ENCODE measurements at places on chromosomes 1 and 21. TPM values are rescaled to one million over a fixed set of nuclear protein-coding genes. Genes with fewer than 3 reads are reported as not detected.

DNA sequence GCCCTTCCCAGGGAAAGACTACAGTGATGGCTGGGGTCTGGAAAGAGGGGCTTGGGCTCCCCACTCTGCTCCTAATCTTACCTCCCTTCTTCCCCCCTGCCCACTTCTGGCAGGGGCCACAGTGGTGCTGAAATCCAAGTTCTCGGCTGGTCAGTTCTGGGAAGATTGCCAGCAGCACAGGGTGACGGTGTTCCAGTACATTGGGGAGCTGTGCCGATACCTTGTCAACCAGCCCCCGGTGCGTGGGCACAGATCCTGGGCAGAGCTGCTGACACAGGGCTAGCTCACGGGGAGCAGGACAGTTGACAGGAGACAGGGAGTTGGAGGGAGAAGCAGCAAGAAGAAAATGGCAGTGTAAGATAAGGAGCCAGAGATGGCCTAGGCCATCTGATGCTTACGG lies 2.4 kb downstream of the SLC27A3 start:
- no peak overlapping the region for H3K27ac ChIP-seq
- H3K36me3 ChIP-seq = 0 out of 2 replicates have a peak, but pooled peaks cover 4% of the 10 kb centered on the region
- H3K4me1 ChIP-seq = peaks cover 17% of the 10 kb centered on the region
- no peak overlapping the region for H3K4me3 ChIP-seq
- peaks cover 8% of the 10 kb centered on the region for H3K27me3 ChIP-seq

WNT3A gene
- not detected for total RNA-seq

DNA sequence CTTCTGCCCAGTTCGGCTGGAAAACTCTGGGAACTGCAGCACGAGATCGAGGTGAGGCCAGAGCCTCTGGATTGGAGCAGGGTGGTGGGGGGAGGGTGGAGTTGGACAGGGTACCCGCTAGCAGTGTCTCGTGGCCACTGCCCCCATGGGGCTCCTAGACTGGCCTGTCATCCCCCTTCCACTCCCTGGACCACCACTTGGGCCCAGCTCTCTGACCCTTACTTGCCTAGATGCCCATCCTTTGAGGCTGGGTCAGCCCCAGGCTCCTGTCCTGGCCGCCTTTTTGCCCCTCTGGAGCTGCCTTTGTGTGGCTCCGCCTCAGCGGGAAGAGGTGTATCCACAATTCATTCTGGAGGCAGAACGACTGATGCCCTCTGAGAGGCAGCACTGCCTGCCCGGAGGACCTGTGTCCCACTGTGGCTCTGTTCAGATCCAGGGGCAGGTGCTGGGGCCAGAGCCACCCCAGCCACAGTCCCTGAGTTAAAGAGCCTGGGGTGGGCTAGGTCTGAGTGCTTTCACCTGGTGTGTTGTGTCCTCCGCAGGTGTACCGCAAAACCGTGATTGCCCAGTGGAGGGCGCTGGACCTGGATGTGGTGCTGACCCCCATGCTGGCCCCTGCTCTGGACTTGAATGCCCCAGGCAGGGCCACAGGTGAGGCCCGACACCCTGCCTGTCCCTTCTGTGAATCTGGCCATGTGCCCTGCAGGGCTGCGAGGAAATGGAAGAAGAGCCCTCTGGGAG lies 17.7 kb downstream of the FAAH start:
- no peak overlapping the region for H3K27ac ChIP-seq
- peaks cover 34% of the 10 kb centered on the region for H3K27me3 ChIP-seq

GRCh38 chr1:29900712-29901111 lies 664.4 kb downstream of the PTPRU start:
- no peak for DNase-seq
- no peaks in the 10 kb centered on the region for H3K36me3 ChIP-seq
- H3K4me1 ChIP-seq = no peaks in the 10 kb centered on the region
- H3K4me3 ChIP-seq = no peak overlapping the region
- peaks cover 15% of the 10 kb centered on the region for H3K27me3 ChIP-seq
- no peak overlapping the region for H3K27ac ChIP-seq

GRCh38 chr1:160219062-160219929 lies 14.1 kb downstream of the PEA15 start:
- no peaks in the 10 kb centered on the region for H3K27me3 ChIP-seq
- peaks cover 60% of the 10 kb centered on the region for H3K4me1 ChIP-seq
- no peak overlapping the region for H3K4me3 ChIP-seq
- H3K36me3 ChIP-seq = peaks cover 33% of the 10 kb centered on the region

DNA sequence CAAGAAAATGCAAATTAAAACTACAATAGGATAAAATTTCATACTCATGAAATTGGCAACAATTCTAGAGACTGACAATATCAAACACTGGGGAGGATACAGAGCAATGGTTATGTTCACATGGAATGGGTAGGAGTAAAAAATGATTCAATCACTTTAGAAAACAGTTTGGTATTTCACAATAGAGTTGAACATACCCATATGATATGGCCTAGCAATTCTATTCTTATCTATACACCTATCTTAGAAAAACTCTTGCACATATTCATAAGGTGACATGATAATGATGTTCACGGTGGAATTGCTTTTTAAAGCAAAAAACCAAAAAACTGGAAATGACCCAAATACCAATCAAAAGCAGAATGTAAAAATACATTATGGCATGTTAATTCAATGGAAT lies 28.7 kb downstream of the PHC2 start:
- peaks cover 27% of the 10 kb centered on the region for H3K36me3 ChIP-seq
- DNase-seq = no peak
- H3K4me1 ChIP-seq = peaks cover 23% of the 10 kb centered on the region
- no peak overlapping the region for H3K27ac ChIP-seq
- no peaks in the 10 kb centered on the region for H3K27me3 ChIP-seq
- no peak overlapping the region for H3K4me3 ChIP-seq

DNA sequence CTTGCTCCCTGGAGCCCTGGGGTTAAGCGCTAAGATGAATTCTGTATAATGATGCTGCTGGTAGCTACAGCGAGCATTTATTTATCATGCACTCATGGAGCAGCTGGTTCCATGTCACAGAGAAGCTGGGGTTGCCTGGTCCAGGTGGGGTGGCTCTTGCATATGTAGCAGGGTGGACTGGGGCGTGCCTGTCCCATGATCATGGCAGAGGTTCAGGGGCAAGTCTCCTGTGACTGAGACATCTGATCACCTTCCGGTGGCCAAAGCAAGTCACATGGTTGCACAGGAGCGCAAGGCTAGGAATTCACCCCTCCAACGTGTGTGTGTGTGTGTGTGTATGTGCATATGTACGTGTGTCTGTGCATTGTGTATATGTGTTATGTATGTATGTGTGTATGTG lies 15.6 kb upstream of the KCNAB2 start:
- H3K36me3 ChIP-seq = no peaks in the 10 kb centered on the region
- no peak for DNase-seq
- no peak overlapping the region for H3K27ac ChIP-seq
- H3K4me1 ChIP-seq = peaks cover 17% of the 10 kb centered on the region
- no peak overlapping the region for H3K4me3 ChIP-seq
- H3K27me3 ChIP-seq = peaks cover 2% of the 10 kb centered on the region

GRCh38 chr1:119001181-119002027 lies 13.3 kb upstream of the TBX15 start:
- peak overlapping the region; percentile 73 for H3K27ac ChIP-seq
- no peaks in the 10 kb centered on the region for H3K36me3 ChIP-seq
- DNase-seq = no peak
- peak overlapping the region; percentile 76 for H3K4me3 ChIP-seq
- peaks cover 16% of the 10 kb centered on the region for H3K27me3 ChIP-seq
- H3K4me1 ChIP-seq = peaks cover 17% of the 10 kb centered on the region

Data from HFFc6 (cell line).